ENCODE measurements at places on chromosomes 6 and 20.

GRCh38 chr20:48171071-48171470 is 385.8 kb upstream of the SULF2 start:
- DNase-seq = no peak

DNA sequence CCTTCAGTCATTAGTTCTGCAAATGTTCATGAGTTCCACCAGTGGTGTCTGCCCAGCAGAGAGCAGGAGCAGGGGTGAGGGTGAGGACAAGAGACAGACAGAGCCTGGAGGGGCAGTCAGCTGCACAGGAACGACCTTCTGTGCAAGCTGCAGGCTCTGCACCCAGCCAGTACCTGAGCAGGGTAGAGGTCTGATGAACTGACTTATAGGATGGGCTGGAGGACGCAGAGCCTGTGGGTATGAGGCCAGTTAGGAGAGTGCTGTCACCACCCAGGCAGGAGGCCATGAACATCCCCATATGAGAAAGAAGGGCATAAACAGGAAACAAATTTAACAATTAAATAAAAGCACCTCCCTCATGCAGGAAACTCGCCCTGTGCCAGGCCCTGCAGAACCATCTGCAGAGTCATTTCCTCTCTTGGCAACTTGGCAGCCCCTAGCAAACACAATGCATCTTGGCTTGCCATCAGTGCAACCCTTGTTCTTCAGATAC is 17.9 kb downstream of the C6orf15 start:
- DNase-seq = no peak

DNA sequence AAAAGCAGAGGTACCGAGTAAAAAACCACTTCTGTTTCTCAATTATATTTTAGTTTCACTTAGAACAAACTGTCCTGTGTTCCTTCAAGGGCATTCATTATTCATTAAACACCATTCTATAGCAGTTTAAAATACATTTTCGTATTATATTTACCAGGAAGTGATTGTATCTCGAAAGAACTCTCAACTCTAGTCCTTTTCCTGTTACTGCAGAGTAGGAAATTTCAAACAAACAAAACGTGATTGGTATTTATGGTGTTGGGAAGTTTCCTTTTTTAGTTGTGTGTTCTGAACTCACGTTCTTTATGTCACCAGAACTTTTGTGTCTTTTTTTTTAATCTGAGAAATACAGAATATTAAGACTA is 139.5 kb upstream of the BTBD3 start:
- DNase-seq = no peak

DNA sequence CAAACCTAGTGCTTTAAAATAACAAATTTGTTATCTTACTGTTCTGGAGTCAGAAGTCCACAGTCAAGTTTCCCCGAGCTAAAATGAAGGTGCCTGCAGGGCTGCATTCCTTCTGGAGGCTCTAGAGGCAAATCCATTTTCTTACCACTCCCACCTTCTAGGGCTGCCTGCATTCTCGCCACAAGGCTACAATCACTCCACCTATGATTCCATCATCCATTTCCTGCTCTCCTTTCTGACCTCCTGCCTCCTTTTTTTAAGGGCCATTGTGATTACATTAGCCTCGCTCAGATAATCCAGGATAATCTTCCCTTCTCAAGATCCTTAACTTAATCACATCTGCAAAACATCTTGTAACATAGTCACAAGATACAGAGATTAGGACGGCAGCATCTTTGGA is 42.4 kb upstream of the SIRT5 start:
- no peak for DNase-seq

- DNase-seq = no peak
Measured at GRCh38 chr6:131646249-131646670, 9.2 kb downstream of the ENPP3 start.

GRCh38 chr6:37669887-37670437 is 27.7 kb downstream of the MDGA1 start:
- no peak for DNase-seq

DNA sequence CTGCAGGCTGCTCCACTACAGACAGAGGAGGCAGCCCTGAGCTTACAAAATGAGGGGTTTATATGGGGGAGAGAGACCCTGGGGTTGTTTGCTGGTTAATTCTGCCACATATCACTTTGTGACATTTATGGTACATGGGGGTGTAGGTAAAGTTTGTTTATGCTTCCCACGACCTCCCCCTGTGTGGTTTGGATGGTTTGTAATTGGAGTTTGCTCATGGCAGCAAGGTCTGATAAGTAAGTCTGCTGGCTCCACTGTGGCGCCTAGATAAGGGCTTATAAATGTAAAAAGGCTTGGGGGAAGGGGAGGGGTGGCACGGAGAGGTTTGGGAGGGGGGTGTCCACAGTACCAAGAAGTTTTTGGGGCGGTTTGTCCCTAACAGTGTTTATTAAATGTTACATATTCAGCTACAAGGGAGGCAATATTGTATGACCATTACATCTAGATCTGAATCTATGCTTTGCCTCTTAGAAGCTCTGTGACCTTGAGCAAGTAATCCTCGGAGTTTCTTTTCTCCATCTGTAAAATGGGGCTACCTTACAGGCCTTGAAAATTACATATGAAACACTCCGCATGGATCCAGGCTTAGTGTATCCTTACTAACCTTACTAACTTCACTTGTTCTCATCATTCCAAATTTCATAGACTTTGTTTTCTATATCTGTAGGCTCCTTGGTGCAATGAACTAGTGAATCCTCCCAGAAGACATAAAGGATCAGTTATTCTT is 204.8 kb upstream of the NOX3 start:
- DNase-seq = no peak

DNA sequence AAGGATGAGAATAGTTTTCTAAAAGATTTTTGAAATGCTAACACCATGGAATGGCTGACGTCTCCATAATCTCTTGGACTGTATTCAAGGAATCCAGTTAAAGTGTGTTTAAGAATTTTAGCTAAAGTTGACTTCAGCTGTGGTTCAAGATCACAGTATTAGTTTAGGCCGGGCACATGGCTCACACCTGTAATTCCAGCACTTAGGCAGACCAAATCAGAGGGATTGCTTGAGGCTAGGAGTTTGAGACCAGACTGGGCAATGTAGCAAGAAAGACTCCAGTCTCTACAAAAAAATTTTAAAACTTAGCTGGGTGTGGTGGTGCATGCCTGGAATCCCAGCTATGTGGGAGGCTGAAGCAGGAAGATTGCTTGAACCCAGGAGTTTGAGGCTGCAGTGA is 68.2 kb downstream of the RFPL4B start:
- no peak for DNase-seq

DNA sequence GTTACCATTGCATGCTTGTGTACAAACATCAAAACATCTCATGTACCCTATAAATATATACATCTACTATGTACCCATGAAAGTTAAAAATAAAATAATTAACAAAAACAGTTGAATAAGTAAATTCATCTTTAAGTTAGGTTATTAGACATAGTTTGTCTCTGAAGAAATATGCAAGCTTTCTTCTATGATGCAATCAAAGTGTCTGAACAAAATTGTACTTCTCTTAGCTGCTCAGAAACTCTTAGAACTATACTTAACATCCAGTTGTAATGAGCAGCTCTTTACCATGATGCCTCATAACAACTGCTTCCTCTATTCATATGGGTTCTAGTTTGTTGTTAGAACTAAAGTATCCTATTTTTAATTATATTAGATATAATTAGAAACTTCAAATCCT is 5.9 kb downstream of the VNN1 start:
- DNase-seq = no peak

DNA sequence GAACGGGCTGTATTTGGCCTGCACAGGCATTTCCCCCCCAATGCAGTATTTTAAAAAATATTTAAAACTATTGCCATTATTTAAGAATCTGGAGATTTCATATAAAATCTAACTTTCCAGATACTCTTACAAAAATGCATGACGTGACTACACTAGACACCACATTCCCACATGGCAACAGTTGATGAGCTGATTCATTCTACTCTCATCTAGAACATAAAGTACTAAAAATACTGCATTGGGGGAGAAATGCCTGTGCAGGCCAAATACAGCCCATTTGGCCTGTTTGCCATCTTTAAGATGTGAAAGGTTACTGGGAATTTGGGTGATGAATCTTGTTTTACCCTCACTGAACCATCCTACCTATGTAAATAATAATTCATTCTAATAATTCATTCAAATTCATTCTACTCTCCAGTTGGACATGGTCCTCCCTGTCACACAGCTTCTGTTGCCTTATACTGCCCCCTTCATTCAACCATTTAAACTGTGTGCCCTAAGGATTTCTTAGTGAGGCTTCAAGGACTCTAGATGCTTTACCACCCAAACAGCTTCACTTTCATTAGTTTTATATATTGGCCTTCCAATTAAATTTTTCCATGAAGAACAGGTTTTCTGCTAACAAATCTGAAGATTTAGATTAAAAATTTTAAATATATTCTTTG is 6.9 kb upstream of the ZSCAN16 start:
- no peak for DNase-seq

- no peak for DNase-seq
Measured at GRCh38 chr6:78916411-78916810, 49.1 kb downstream of the IRAK1BP1 start.

GRCh38 chr20:14562981-14563380 is 225.6 kb upstream of the FLRT3 start:
- DNase-seq = no peak

DNA sequence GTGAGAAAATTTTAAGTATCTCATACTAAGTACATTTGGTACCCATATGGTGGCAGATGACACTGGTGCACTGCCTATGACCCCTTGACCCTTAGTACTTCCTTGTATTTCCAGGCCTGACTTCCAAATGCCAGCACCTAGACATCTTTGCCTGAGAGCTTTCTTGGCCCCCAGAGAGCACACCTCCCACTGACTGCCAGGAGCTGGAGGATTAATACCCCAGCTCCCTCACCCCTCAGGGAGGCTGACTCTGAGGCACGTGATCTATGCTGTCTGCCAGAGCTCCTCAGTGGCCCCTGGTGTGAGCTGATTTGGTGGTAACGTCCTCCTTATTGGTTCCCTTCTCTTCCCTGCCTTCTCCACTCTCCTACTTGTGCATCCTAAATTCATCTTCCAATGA is 38.0 kb downstream of the BFSP1 start:
- no peak for DNase-seq

DNA sequence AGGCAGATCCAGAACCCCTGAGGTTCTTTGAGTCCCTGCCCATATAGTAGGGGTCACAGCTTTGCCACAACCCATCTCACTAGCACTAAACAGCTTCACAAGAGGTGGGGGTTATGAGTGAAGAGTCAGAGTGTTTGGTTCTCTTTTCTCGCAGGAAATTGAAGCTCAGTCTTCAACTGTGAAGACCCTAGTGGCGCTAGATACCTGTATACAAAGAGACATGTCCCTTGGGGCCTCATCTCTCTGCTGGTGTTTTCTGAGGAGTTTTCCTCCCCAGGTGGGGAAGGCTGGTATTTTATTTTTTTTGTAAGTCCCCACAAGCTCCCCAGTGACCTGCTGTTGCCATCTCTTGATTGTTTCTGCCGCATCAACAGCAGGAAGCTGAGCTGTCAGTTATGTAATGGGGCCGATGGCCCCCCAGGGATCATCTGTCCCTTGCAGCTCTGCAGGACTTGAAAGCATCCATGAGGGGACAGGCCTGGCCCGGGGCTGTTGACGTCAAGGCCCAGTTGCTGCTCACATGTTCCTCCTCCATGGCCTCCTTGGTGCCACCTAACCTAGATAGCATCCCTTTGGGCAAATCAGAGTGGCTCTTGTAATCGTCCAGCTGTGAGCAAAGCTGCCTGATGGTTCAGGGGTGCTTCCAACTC is 23.1 kb downstream of the STK35 start:
- no peak for DNase-seq

GRCh38 chr6:132401618-132402285 is 477 bp upstream of the MOXD1 start:
- no peak for DNase-seq

- no peak for DNase-seq
Measured at GRCh38 chr6:158816803-158817727, 2.1 kb downstream of the EZR start.

GRCh38 chr6:16651871-16652270 is 109.4 kb downstream of the ATXN1 start:
- DNase-seq = no peak

DNA sequence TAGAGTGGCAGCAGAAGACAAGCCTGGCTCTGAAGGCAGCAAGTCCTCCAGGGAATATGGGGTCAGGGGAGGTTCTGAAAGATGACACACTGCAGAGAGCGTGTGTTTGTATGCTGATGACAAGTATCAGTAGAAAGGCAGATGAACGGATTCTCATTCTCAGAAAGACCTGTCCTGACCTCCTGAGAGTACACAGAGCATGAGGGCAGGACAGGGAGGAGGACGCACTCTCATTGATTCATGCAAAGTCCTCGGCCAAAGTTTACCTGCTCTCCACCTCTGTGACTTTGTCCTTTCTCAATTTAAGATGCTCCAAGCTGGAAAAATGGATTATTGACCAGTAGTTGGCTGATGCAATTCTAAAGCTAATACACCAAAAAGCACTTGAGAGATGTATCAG is 156.7 kb downstream of the LPA start:
- DNase-seq = no peak

DNA sequence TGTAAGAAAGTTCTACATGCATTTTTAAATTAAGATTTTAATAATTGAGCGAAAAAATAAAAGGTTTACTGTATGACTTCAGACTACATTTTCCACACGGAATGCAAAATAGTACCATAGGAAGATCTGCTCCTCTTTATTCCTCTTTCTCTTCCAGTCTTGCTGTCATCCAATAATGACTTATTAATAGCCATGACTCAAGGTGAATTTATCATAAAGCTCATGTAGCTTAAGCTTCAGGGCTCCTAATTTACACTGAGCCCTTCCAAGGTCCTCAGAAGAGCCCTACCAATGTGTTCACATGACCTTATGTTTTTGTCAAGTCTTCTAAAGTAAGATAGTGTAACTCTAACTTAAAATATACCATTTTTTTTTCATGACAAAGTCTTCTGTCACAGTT is 510.1 kb downstream of the PHF3 start:
- no peak for DNase-seq

DNA sequence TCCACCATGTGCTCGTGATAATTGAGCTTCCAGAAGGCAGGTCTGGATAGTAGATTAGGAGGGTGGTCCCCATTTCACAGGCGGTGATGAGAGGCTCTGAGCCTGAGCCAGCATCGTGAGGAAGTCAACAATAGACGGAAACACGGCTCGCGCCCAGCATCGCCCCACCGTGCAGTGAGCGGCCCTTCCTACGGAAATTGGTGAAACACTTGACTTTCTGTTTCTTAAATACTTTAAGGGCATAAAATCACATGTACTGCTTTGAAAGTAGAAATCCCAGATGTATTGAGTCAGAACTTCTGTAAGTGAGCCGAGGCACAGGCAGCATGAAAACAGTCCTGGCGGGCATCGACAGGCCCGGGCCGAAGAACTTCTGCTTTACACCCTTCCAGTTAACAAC is 4.3 kb upstream of the KIF25 start:
- no peak for DNase-seq

GRCh38 chr6:81237226-81237625 is 515.3 kb downstream of the TENT5A start:
- no peak for DNase-seq

- DNase-seq = no peak
Measured at GRCh38 chr6:148790817-148791216, 44.0 kb downstream of the UST start.

GRCh38 chr20:59346061-59346460 is 45.6 kb downstream of the EDN3 start:
- DNase-seq = no peak
